ENCODE measurements at places on chromosomes 2 and 18. TPM values are rescaled to one million over a fixed set of nuclear protein-coding genes. Genes with fewer than 3 reads are reported as not detected.

Gene INPP5D
- 0.47 TPM for total RNA-seq

Gene IKZF2
- 1.9 TPM for total RNA-seq

Gene CELF4
- not detected for total RNA-seq

Gene PFN4
- total RNA-seq = 0.81 TPM

Gene CHN1
- total RNA-seq = 71.8 TPM

Gene CRYGB
- total RNA-seq = not detected

Gene ADCY3
- 73.9 TPM for total RNA-seq

- H3K4me1 ChIP-seq = no peaks in the 10 kb centered on the region
- H3K27me3 ChIP-seq = no peaks in the 10 kb centered on the region
- H3K4me3 ChIP-seq = no peak overlapping the region
- no peak overlapping the region for H3K27ac ChIP-seq
- no peaks in the 10 kb centered on the region for H3K36me3 ChIP-seq
Observed at GRCh38 chr2:174888646-174889271, 116.4 kb downstream of the CHN1 start.

GRCh38 chr2:231386446-231386845 is 9.1 kb upstream of the B3GNT7 start:
- no peak overlapping the region for H3K4me3 ChIP-seq
- peaks cover 18% of the 10 kb centered on the region for H3K4me1 ChIP-seq
- no peak for DNase-seq

DNA sequence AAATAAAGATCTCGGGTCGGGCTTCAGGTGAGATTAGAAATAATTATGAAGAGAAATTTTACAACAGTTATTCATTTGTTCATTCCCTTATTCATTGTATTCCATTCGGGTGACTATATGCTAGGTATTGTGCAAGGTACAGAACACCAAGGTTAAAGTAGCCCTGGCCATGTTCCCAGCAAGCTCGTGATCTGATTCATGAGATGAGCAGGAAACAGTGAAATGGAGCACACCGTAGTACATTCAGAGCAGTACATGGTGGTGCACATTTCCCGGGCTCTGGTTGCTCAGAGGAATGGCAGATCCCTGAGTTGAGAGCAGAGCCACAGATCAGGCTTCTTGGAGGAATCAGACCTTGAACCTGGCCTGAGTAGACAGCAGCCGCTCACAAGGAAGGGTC is 87.7 kb downstream of the PRKRA start:
- H3K36me3 ChIP-seq = peaks cover 7% of the 10 kb centered on the region
- H3K4me1 ChIP-seq = no peaks in the 10 kb centered on the region
- no peak for DNase-seq
- H3K27me3 ChIP-seq = no peaks in the 10 kb centered on the region
- no peak overlapping the region for H3K4me3 ChIP-seq

DNA sequence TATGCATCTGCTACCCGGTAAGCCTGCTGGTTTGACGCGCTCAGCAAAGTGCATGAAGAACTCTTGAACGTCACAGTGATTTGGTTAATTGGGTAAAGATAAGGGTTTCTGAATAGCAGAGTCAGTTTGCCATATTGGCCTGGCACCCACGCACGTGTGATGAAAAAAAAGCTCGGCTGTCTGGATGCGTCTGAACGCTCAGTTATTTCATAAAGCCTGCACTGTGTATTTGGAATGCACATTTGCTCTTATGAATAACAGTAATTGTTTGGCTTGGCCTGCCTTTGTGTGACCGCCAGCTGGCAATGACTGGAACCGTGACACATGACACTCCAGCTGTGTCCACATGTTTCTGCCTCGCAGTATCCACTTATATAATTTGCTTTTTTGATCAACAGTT is 129.2 kb upstream of the MEIS1 start:
- H3K27me3 ChIP-seq = no peaks in the 10 kb centered on the region
- peak; percentile 96 for DNase-seq
- H3K27ac ChIP-seq = peak overlapping the region; percentile 79
- H3K36me3 ChIP-seq = no peaks in the 10 kb centered on the region
- H3K4me3 ChIP-seq = no peak overlapping the region

DNA sequence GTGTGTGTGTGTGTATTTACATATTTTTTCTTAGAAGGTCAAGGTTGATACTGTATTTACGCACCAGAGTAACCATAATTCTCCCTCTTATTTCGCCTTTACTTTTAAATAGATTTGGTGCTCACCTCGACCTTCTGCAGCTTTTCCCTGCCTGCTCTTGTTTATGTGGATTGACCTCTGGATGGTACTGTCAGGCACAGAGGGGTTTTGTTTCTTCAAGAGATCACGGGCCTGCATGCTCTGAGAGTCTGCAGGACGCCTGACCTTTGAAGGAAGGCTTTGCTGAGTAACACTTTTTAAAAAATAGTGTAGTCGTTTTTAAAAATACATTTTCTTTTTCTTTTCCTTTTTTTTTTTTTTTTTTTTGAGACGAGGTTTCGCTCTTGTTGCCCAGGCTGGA is 18.1 kb upstream of the EFHD1 start:
- no peak overlapping the region for H3K27ac ChIP-seq
- H3K36me3 ChIP-seq = no peaks in the 10 kb centered on the region
- H3K4me3 ChIP-seq = no peak overlapping the region

DNA sequence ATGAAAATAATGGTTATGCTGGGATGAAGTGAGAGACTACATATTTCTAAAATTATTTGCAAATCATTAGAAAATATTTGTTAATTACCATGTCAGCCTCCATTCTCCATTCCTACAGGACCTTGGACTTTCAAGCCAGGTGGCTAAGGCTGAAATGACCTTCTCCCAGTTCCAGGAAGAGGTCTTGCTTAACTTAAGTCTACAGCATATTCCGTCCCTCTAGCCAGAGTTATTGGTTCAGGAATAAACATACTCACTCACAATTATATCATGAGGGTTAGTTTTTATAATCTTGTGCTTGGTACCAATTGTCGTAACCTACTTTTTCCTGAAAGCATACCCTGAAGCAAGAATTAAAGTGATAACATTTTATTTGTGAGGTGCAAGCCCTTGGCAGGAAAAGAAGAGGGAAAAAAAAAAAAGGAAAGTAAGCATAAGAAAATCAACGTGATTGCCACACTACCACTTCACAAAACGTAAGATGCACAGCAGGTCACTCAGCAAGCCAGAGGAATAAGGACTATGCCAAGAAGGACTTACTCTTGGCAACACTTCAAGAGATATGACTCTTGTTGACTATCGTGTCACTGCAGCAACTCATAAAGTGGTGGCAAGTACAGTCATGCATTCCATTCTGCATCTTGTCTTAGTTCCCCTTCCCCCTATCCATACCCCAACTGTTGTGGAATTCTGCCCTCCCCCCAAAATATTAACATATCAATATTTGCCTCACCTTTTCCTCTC is 479.1 kb downstream of the MBD2 start:
- no peaks in the 10 kb centered on the region for H3K27me3 ChIP-seq
- no peaks in the 10 kb centered on the region for H3K4me1 ChIP-seq
- no peak overlapping the region for H3K4me3 ChIP-seq
- H3K36me3 ChIP-seq = no peaks in the 10 kb centered on the region

DNA sequence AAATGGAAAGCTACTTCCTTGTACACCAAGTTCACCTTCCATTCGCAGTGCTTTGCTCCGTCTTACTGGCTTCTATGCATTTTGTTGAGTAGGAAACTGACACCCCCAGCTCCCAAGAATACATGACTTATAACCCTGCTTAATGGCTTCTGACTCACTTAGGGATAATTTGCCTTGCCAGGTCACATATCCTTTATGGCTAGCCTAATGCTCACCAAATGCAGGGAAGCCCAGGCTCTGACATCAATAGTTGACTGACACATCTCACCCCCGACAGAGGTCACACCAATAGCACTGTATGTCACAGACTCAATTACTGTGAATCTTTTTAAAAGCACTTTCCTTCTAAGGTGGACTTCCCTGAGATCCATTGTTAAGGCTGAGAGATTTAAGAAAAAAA is 147.2 kb downstream of the DTNA start:
- DNase-seq = no peak
- H3K36me3 ChIP-seq = no peaks in the 10 kb centered on the region
- no peaks in the 10 kb centered on the region for H3K4me1 ChIP-seq
- H3K27me3 ChIP-seq = no peaks in the 10 kb centered on the region
- H3K4me3 ChIP-seq = no peak overlapping the region

- no peaks in the 10 kb centered on the region for H3K27me3 ChIP-seq
- H3K4me1 ChIP-seq = no peaks in the 10 kb centered on the region
- no peak overlapping the region for H3K4me3 ChIP-seq
- no peak overlapping the region for H3K27ac ChIP-seq
- H3K36me3 ChIP-seq = no peaks in the 10 kb centered on the region
- DNase-seq = no peak
Observed at GRCh38 chr18:59621027-59621426, 76.2 kb downstream of the CCBE1 start.

DNA sequence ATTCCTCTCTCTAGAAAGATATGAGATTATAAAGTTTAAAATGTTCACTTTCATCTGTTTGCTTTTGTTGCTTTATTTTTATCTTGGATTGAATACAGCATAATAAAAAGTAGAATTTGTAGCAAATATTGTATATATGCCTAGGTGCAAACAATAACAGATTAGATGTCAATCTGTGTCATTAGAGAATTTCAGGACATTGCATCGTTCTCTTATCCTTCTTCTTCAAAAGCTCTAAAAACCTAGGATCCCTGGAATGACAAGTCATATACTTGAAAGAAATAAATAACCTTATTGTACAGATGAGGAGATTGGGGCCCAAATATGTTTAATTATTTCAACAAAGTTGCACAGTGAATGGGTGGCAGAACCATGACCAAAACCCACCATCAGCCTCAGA is 102.8 kb upstream of the BZW1 start:
- no peak overlapping the region for H3K4me3 ChIP-seq
- no peak for DNase-seq
- no peak overlapping the region for H3K27ac ChIP-seq
- H3K27me3 ChIP-seq = no peaks in the 10 kb centered on the region

GRCh38 chr18:24470805-24471204 is 10.4 kb downstream of the HRH4 start:
- no peaks in the 10 kb centered on the region for H3K4me1 ChIP-seq
- no peaks in the 10 kb centered on the region for H3K36me3 ChIP-seq
- H3K27me3 ChIP-seq = no peaks in the 10 kb centered on the region
- H3K4me3 ChIP-seq = no peak overlapping the region
- H3K27ac ChIP-seq = no peak overlapping the region

GRCh38 chr18:1604751-1605150 is 700.1 kb downstream of the ADCYAP1 start:
- peaks cover 7% of the 10 kb centered on the region for H3K4me1 ChIP-seq
- no peaks in the 10 kb centered on the region for H3K27me3 ChIP-seq
- peak; percentile 90 for DNase-seq
- no peak overlapping the region for H3K4me3 ChIP-seq
- H3K36me3 ChIP-seq = no peaks in the 10 kb centered on the region
- H3K27ac ChIP-seq = no peak overlapping the region

DNA sequence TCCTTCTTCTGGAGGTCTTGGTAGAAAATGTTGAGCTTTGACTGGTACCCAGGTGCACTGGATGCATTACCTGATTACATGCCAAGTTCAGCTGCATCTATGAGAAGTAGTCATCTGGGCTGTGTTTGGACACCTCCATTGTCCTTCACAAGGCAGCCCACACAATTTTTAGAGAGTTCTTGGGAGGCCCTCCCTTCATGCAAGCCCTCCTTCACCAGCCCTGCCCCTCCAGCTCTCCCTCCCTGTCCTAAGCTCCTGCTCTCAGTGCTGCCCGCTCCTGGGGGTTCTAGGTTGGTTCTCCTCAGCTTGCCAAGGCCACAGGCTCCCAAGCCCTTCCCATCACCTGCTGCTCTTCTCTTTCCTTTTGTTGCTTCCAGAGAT is 148.7 kb downstream of the DYSF start:
- no peaks in the 10 kb centered on the region for H3K27me3 ChIP-seq
- H3K4me3 ChIP-seq = no peak overlapping the region
- H3K4me1 ChIP-seq = no peaks in the 10 kb centered on the region

DNA sequence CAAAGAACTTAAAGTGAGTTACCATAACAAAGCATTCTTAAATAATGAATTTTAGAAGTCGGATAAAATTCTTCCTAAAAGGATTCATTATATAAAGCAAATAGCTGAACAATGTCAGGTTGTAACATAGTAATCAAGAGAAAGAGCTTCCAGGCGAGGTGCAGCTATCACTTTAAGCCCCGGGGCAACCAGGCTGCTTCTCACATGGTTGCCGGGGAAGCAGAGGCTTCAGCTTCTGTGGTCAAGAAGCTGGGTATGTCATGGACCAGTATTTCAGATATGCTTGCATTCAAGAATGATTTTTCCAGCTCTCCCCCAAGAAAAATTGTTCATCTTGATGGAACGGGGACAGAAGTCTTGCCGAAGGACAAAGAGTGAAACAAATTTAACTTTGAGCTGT is 23.6 kb upstream of the KYNU start:
- 0 out of 2 replicates have a peak, but pooled peaks cover 2% of the 10 kb centered on the region for H3K27me3 ChIP-seq
- DNase-seq = no peak
- no peak overlapping the region for H3K4me3 ChIP-seq
- no peak overlapping the region for H3K27ac ChIP-seq
- no peaks in the 10 kb centered on the region for H3K4me1 ChIP-seq
- H3K36me3 ChIP-seq = no peaks in the 10 kb centered on the region

- no peaks in the 10 kb centered on the region for H3K27me3 ChIP-seq
- H3K4me1 ChIP-seq = 0 out of 2 replicates have a peak, but pooled peaks cover 3% of the 10 kb centered on the region
- H3K27ac ChIP-seq = no peak overlapping the region
- H3K36me3 ChIP-seq = no peaks in the 10 kb centered on the region
Observed at GRCh38 chr2:86368161-86368824, 30.9 kb upstream of the REEP1 start.

All from SJCRH30 (cell line).